Fibroblast of the conjunctiva (primary cell): ENCODE measurements at places on chromosomes 5 and 9.

GRCh38 chr5:134073404-134073803, 41.1 kb upstream of the TCF7 start:
- DNase-seq, result no peak

- DNase-seq, result no peak
Measured at GRCh38 chr9:88168564-88168963, 30.3 kb upstream of the SPATA31C2 start.

DNA sequence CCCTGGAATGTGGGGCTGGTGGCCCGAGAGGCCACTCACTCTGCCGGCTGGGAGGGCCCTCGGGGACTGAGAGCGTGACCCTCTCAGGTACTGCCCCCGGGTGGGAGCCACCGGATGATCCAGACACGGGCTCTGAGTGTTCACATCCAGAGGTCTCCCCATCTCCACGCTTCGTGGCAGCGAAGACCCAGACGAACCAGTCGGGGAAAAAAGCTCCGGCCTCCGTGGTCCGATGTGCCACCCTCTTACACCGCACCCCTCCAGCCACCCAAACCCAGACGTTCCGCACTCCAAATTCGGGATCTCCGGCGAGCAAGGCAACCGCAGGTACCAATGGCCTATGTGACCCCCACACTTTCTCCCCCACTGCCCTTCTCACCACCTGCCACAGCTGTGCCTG, 49.5 kb downstream of the AMBP start:
- no peak for DNase-seq

GRCh38 chr5:168947212-168947868, 353.6 kb downstream of the SLIT3 start:
- peak; percentile 13 for DNase-seq

- DNase-seq, result no peak
Measured at GRCh38 chr9:134619448-134619982, 22.1 kb upstream of the COL5A1 start.

DNA sequence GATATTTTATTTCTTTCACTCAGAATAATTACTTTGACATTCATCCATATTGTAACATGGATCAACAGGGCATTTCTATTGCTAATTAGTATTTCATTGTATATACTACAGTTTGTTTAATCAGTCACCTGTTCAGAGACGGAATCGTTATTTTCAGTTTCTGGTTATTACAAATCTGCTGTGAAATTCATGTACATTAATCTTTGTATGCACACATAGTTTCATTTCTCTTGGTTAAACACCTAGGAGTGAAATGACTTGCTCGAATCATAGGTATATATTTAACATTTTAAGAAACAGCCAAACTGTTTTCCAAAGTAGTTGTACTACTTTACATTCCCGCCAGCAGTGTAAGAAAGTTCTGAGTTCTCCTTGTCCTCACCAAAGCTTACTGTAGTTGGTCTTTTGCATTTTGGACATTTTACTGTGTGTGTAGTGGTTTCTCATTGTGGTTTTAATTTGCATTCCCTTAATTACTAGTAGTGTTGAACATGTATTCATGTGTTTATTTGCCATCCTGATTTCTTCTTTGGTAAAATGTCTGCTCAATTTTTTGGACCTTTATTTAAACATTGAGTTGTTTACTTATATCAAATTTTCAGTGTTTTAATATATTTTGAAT, 198.2 kb downstream of the SAXO1 start:
- no peak for DNase-seq

GRCh38 chr5:125005266-125005665, 258.8 kb upstream of the ZNF608 start:
- DNase-seq, result no peak

DNA sequence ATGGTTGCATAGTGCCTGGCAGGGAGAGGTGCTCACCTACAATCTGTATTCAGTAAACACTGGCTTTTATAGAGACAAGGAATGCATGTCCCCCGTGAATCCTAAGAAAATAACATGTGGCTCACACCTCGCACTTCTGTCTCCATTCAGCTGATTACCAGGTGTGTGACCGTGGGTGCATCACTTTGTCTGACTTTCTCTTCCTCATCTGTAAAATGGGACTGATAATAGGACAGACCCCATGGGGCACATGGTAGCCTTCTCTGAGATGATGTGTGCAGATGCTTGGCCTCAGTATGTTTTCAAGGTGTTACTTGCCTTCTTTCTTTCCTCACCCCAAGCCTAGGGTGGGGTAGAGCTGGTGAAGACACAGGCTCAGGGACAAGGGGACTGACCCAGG, 6.3 kb downstream of the CXXC5 start:
- no peak for DNase-seq

DNA sequence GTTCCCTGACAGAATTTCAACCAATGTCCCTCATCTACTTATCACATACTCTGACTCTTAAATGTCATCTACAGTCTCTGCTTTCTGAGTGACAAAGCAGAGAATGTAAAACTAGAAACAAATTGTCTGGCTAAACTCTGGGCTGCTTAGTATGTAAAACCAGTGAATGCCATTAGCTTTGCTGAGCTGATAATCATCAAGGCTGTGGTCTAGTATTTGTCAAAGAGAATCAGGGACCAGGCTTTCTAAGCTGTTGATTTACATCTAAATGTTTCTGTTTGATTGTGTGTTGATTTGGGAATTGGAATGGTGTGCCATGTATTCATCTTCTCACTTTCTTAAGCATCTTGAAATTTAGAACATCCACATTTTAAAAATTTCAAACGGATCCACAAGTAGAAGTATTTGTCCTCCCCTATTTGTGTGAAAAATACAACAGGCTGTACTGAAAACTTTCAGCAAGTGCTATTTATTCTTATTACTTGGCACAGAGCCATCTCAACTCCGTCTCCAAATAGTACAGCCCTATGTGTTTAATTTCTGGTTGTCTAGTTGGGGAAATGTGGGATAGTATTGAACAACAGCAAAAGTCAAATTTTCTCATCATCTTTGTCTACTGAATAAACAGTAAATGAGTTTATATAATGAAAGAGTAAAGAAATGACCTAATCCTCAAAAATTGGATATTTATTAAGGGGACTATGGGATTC, 251.5 kb downstream of the KCTD16 start:
- DNase-seq, result no peak

- no peak for DNase-seq
Measured at GRCh38 chr5:111127453-111128195, 35.5 kb downstream of the WDR36 start.

DNA sequence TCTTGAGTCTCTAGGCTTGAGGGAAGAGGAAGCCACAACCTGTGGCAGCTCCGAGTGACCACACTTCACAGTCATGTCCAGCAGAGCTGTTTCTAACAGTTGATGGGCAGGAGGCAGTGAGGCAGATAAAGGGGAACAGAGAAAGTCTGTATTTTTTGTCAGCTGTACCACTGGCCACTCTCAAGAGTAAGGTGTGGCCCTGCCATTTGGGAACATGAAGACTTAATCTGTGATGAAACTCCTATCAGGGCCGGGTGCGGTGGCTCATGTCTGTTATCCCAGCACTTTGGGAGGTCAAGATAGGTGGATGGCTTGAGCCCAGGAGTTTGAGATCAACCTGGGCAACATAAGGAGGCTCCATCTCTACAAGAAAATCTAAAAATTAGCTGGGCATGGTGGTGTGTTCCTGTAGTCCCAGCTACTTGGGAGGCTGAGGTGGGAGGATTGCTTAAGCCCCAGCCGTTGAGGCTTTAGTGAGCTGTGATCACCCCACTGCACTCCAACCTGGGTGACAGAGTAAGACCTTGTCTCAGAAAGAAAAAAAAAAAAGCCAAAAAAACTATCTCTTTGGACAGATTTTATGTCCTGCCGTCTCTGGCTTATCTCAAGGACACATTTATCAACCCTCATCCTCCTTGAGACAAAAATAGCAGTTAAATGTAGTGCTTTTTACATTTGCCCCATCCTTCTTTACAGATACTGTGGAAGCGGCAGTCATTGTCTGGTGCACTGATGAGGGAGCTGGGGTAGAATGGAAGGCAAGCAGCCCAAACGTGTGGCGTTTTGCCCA, 11.9 kb upstream of the COL15A1 start:
- no peak for DNase-seq

DNA sequence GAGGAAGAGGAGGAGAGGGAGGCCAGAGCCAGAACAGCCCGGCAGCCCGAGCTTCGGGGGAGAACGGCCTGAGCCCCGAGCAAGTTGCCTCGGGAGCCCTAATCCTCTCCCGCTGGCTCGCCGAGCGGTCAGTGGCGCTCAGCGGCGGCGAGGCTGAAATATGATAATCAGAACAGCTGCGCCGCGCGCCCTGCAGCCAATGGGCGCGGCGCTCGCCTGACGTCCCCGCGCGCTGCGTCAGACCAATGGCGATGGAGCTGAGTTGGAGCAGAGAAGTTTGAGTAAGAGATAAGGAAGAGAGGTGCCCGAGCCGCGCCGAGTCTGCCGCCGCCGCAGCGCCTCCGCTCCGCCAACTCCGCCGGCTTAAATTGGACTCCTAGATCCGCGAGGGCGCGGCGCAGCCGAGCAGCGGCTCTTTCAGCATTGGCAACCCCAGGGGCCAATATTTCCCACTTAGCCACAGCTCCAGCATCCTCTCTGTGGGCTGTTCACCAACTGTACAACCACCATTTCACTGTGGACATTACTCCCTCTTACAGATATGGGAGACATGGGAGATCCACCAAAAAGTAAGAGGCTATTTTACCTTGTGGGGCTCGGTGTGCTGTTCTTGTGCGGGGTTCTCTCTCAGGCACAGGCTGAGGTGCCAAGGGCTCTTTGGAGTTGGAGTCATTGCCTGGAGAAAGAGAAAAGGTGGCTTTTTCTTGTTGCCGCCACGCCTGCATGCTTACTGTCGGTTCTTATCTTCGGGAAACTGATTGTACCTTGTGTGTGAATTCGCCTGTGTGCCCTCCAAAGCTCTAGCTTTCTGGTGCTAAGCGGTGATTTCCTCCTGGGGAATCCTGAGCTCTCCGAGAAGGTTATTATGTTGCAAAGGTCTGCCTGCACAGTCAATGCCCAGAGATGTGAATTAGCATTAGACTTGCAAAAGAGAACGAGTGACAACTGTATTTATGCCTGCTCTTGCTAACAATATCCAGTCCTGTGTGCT, at the start of gene ISL1:
Gene ISL1, plus strand, starts transcription at position 318 of the 991 bp plus-strand sequence. Its CDS starts 224 bp downstream, at position 542.
- no peak for DNase-seq

- DNase-seq, result no peak
Measured at GRCh38 chr5:38999037-38999436, 75.2 kb downstream of the RICTOR start.
